ENCODE measurements at places on chromosomes 3 and 15. TPM values are rescaled to one million over a fixed set of nuclear protein-coding genes. Genes with fewer than 3 reads are reported as not detected.

DNA sequence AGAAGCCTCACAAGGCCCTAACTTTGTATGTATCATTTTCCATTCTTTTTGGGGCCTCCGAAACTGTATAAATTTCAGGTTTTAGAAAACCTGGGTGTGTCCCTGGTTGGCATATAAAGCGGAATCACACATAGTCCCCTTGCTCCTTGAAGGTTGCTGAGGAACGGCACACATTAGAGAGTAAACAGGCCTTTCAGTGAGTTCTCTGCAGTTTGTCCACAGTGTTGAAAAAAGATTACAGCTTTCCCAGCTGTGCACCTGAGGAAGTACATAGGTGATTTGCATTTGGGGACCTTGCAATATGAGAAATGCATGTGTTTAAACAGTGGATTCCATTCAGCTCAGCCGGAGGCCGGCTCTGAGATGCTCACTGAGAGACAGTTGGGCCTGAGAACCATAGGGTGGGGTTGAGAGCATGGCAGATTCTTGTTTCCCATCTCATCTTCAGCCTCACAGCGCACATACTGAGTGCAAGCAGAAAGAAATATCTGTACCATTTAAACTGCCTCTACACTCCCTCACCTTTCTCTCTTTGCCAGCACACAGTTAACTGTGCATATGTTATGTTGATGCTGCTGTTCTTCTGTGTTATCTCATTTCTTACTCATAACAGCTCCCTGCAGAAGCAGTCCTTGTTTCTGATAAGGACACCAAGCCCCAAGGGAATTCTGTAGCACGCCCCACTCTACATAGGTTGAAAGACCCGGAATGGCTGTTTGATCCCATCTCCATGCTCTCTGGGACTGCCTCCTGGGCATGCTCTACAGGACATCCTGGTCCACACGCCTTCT, 60.4 kb downstream of the BOC start:
- H3K4me1 ChIP-seq: peaks cover 8% of the 10 kb centered on the region
- no peak overlapping the region for H3K4me3 ChIP-seq
- DNase-seq: no peak

GRCh38 chr3:170037463-170038433, at the start of gene GPR160:
Gene GPR160 (plus strand): TSS chr3:170037995. CDS start chr3:170083973, 45,978 bp downstream.
- peak within 1 kb of the TSS; percentile 56 for H3K27ac ChIP-seq
- peaks cover 10% of the 10 kb centered on the region for H3K36me3 ChIP-seq
- H3K4me3 ChIP-seq: peak within 1 kb of the TSS; percentile 81
- H3K4me1 ChIP-seq: peaks cover 34% of the 10 kb centered on the region

GRCh38 chr3:68249265-68249664, 594.9 kb upstream of the SUCLG2 start:
- no peak overlapping the region for H3K27ac ChIP-seq
- H3K4me1 ChIP-seq: peaks cover 2% of the 10 kb centered on the region
- H3K4me3 ChIP-seq: no peak overlapping the region
- H3K27me3 ChIP-seq: no peaks in the 10 kb centered on the region
- no peak for DNase-seq
- no peaks in the 10 kb centered on the region for H3K36me3 ChIP-seq

- DNase-seq: no peak
- no peaks in the 10 kb centered on the region for H3K36me3 ChIP-seq
- H3K27me3 ChIP-seq: no peaks in the 10 kb centered on the region
- H3K4me1 ChIP-seq: no peaks in the 10 kb centered on the region
- H3K4me3 ChIP-seq: no peak overlapping the region
Observed at GRCh38 chr3:77513542-77513941, 473.6 kb downstream of the ROBO2 start.

- H3K4me1 ChIP-seq: no peaks in the 10 kb centered on the region
- no peaks in the 10 kb centered on the region for H3K27me3 ChIP-seq
- H3K4me3 ChIP-seq: no peak overlapping the region
- DNase-seq: no peak
- no peak overlapping the region for H3K27ac ChIP-seq
Observed at GRCh38 chr15:53693729-53694475, 65.6 kb downstream of the WDR72 start.

DNA sequence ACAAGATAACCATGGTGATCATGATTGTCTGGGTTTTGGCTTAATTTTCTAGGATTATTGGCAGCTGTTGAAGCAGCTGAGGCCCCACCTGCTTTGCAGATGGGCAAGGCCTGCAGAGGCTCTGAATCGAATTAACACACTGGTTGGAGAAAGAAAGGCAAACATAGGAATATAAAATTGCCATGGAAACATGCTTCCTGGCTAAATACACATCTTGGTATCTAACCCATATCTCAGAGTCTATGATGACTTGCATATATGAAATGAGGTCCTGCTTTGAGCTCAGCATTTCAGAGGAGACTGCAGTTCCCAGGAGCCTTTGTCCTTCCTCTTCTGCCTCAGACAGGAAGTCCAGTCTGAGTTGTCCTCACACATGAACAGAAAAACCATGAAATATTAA, 24.3 kb upstream of the SV2B start:
- no peak overlapping the region for H3K4me3 ChIP-seq
- H3K4me1 ChIP-seq: no peaks in the 10 kb centered on the region

REC114 gene
- total RNA-seq: not detected

Measured in activated CD8-positive, alpha-beta memory T cell treated with anti-CD3 and anti-CD28 coated beads, Interleukin-2, amount 10 ng/mL, durations not matched to agents 7 days and 5 days (primary cell).